ENCODE measurements at places on chromosomes 4 and X.

DNA sequence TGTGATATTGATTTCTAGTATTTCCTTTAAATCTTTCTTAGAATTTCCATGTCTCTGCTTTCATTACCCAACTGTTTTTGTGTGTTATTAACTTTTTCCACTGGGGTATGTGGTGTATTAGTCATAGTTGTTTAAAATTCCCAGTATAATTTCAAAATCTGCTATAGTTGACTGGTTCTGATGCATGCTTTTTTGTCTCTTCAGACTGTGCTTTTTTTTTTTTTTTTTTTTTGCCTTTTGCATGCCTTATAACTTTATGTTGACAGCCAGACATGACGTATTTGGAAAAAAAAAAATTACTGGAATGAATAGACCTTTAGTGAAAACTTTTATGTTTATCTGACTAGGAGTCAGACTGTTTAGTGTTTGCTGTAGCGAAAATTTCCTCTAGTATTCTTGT is 580.4 kb downstream of the ANKRD50 start:
- DNase-seq: no peak

- no peak for DNase-seq
Observed at GRCh38 chr4:183390374-183390773, 54.1 kb upstream of the CDKN2AIP start.

GRCh38 chr4:102324730-102325129 is 20.6 kb downstream of the SLC39A8 start:
- no peak for DNase-seq

DNA sequence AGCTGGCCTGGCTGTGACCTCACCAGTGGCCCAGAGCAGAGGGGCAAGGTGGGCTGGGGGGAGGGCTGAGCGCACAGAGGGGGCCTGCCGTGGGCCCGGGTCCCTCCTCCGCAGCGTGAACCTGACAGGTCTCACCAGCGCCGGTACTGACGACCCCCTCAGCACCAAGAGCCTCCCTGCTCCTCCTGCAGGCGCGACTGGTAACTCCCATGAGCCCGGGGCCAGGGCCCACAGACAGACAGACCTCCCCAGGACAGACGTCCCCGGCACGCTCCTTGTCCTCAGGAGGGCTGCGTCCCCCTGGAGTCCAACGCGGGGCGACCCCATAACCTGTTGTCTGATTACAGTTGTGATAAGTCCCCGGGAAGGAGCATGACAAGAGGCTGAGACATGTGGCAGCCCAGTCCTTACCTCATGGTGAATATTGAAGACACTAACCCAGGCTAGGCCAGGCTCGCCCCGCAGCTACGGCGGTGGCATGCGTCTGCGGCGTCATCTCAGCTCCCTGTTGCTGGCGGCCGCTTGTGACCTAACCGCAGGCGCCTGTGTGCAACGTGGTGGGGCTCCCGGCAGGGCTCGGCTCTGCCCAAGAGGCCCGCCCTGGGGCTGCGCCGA is 8.5 kb downstream of the AKAP17A start:
- no peak for DNase-seq

- DNase-seq: no peak
Observed at GRCh38 chr4:184784628-184785257, 41.0 kb downstream of the ACSL1 start.

DNA sequence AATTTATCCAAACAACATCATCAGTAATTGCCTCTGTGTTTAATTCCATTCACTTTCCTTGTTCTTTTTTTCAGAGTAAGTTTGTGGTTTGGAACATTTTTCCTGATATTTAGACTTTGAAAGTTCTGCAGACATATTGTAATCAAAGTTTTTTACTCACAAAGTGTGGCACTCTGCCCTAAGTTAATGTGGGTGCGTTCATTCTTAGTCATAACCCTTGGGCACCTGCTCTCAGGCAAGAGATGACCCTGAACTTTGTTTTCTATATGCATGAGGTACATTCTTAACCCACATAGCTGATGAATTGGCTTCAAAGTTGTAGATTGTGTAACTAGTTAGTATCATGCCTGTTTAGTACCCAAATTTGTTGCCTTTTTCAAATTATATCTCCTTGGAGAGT is 424.3 kb downstream of the GRXCR1 start:
- no peak for DNase-seq

DNA sequence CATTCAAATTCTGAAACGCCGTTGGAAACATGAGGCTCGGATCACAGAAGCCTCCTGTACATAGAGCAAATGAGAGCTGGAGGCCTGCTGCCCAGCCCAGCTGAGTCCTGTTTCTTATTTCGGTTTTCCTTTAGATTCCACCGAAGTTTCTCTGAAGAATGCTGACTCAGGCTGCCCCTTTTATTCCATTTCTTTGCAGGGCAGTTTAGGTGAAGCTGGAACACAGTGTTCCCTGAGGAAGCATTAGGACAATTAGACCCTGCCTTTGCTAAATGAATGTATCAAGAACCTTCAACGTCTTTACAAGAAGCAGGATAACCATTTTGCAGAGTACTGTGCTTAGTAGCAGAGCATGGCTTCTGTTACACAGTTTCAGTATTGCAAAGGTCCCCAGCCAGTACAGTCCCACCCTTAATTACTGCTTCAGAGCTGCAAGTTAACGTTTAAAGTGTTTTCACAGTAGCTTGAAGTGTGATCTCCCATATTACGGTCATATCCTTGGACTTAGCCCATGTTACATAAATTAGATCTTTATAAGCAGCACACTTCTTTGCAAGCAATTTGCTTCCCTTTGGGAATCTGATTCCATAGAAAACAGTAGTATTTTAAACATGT is 117.0 kb downstream of the TBL1X start:
- no peak for DNase-seq

- DNase-seq: no peak
Observed at GRCh38 chr4:110155654-110156053, 42.8 kb downstream of the ELOVL6 start.

DNA sequence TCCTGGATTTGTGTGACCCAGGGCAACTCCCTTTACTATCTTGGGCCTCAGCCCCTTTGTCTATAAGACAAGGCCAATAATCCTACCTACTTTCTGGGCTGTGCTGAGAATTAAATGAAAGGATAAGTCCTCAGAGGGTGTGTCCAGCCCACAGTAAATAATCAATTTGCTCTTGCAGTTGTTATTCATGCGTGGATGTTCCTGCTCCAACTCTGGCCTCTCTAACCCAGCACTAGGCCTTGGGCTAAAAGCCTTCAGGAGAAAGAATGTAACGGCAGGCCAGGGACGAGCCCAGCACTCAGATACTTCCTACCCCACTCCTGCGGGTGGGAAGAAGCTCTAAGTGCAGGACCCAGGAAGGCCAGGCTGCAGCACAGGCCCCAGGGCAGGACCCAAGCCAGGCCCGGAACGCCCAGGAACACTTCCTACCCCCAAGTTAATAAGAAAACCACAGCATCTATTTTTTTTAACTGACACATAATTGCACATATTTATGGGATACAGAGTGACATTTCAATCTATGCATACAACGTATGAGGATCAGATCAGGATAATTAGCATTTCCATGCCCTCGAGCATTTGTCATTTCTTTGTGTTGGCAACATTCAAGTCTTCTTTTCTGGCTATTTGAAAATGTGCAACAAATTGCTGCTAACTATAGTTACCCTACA is 179.6 kb upstream of the RBPJ start:
- DNase-seq: no peak

Measured in activated T-cell treated with anti-CD3 and anti-CD28 coated beads for 48 hours (primary cell).